Frontal cortex (tissue), 4 donors: ENCODE measurements at places on chromosomes 4 and X.

DNA sequence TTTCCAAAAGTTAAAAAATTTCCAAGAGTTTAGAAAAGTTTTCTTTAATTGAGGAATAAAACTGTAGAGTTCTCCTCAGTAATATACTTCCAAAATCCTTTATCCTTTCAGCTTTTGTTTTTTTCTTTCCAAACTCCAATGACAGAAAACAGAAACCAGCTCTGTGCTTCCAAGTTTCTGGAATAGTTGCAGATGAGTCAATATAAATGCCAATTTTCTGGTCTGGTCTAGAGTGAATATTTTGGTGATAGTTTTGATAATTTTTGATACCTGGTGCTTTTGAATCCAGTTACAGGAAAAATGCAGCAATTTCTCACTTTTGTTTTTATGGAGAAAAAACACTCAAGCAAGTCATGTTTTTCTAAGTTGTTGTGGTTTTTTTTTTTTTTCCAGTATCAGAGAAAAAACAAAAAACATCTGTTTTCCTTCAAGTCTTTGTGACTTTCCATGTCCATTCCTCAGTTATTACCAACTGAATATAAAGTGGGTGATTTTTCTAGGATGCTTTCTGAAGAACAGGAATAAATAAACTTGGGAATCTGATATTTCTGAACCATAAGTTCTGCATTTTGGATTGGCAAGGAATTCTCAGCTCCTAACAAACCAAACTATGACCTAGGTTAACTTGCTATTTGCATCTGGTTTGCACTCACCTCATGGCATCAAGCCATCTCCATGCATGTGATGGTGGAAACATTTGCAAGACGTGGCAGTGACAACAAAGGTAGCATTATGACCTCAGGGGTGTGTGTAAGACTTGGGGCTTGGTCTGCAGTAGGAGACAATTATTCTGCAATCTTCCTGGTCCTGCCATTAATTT is 139.1 kb downstream of the VEGFC start:
- DNase-seq = no peak

GRCh38 chrX:12701628-12702027 is 89.6 kb upstream of the PRPS2 start:
- DNase-seq = no peak

DNA sequence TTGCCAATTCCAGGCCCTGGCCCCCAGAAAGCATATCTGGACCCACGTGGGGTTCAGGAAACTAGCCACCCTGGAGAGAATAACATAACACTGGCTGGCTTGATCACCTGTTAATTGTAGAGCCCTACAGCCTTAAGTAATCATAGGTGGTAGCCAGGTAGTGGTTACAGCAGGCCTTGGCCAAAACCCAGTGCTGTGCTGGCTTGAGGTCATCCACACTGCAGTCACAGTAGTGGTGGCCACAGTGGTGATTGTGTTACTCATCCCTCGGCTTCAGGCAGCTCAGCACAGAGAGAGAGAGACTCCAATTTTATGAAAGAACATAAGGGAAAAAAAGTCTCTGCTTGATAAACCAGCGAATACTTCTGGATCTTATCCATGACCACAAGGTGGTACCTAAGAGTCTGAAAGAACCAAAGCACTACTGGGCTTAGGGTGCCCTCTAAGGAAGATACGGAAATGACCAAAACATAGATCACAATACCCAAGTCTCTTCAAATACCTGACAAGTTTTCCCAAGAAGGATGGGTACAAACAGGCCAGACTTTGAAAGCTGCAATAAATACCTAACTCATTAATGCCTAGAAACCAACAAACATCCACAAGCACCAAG is 46.6 kb upstream of the CDX4 start:
- DNase-seq = no peak

DNA sequence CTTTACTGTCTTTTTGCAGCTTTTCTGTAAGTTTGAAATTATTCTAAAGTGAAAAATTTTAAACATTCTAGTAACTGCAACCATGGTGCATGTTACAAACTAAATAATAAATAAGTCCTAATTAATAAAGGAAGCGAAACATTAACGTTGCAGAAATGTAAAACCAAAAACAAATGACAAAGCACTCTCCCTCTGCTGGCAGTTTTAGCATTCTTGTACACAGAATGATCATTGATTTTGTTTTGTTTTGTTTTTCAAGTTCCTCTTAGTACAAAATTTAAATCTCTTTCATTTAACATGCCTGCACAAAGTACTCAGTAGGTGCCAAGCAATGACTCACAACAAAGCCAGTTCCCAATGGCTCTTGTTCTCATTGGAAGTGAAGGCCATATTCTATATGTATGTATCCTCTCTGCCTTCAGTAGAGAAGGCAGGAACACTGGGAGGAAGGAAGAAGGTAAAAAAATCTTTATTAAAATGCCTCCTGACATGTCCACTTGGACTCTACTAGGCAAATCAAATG is 13.7 kb upstream of the TMSB4X start:
- no peak for DNase-seq

DNA sequence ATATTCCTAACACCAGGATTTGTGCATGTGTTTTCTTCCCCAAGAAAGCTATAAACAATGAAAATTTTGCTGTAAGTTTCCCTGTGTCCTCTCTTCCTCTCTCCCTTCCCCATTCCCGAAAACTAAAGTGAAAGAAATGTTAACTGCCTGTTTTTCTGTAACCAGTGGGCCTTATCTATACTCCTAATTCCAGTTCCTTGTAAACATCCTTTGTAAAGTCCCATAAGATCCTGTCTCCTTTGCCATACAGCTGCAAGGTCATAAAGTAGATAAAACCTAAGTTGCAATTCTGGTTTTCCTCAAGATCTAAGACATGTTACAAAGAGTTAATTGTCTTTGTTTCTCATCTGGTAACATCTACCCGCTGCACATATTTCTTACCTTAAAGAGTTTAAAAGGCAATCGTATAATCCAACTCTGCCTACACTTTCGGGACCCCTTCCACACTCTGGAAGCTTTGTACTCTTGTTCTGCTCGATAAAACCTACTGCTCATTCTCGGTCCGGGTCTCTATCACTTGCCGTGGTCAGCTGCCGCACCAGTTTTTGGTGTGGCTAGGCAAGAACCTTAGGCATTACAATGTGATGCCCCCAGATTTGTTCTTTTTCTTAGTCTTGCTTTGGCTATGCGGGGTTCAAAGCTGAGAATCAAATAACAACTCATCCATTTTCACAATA is 20.5 kb downstream of the UGT2B7 start:
- no peak for DNase-seq

- no peak for DNase-seq
Observed at GRCh38 chr4:2104556-2105345, 45.6 kb downstream of the NAT8L start.
